HepG2 (cell line): ENCODE measurements at places on chromosomes 12 and 14. TPM values are rescaled to one million over a fixed set of nuclear protein-coding genes. Genes with fewer than 3 reads are reported as not detected.

BCL11B gene
- not detected in 2 replicates for total RNA-seq

GLT1D1 gene
- total RNA-seq = 0.09 TPM in 1 of 2 replicates, not detected in the other

SRP54 gene
- total RNA-seq = 207 and 297 TPM in 2 replicates

SLC4A8 gene
- total RNA-seq = 0.07 TPM in 1 of 2 replicates, not detected in the other

DDX54 gene
- 45.1 and 59.7 TPM in 2 replicates for total RNA-seq

EXOC3L4 gene
- 11.3 and 27.0 TPM in 2 replicates for total RNA-seq

ABCD2 gene
- not detected in 2 replicates for total RNA-seq

HOXC5 gene
- not detected in 2 replicates for total RNA-seq

DNA sequence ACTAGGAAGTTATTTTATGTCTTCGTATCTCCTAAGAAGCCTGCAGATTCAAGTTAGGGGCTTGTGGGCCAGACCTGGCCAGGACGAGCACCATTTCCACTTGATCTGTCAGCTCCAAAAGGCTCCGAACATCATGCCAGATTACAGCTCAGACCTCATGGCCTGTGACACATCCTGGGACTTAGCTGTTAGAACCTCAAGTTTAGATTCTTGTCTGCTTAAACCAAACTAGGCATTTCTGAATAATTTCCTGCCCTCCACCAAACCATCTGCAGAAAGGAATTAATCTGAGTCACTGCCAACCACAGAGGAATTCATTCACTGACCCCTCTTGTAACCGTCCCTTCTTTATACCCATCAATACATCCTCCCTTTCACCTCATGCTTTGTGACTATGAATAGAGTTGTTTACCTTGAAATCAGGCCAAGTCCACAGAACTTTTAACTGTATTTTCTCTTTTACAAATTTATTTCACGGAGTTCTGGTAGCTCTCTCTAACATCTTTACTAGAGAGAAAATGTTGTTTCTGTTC, 120.3 kb downstream of the FBXL14 start:
- DNase-seq = peak; percentile 20

DNA sequence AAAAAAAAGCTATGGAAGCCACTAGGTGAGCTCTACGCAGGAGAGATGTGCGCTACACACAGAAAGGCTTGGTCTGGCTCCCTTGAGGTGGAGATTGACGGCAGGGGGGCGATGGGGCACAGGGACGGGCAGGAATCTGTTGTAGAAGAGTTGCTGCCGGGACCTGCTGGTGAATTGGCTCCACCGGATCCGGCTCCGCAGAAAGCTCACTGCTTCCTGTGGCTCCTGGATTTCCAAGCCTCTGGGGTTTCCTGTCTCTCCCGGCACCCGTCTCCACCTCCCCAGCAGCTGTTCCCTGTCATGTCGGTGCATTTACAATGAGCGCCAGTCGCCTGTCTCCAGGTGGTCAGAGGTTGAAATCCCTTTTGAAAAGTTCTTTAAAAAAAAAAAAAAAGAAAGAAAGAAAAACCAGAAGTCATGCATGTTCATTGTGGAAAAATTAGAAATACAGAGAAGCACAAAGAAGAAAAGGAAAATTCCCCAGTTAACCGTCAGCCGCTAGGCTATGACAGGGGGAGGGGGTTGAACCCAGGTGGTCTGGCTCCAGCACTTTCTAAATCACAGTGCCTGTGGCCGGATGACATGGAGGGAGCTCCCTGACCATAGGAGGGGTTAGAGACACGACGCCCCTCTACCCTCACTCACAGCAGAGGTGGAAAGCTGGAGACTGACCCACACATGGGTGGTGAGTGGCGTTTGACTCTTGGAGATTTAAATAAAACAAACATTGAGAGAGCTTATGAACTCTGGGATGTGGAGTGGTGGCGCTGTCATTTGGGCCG, 20.8 kb downstream of the FAM222A start:
- DNase-seq = no peak

- DNase-seq = no peak
Observed at GRCh38 chr12:6631549-6631961, 4.2 kb downstream of the LPAR5 start.

DNA sequence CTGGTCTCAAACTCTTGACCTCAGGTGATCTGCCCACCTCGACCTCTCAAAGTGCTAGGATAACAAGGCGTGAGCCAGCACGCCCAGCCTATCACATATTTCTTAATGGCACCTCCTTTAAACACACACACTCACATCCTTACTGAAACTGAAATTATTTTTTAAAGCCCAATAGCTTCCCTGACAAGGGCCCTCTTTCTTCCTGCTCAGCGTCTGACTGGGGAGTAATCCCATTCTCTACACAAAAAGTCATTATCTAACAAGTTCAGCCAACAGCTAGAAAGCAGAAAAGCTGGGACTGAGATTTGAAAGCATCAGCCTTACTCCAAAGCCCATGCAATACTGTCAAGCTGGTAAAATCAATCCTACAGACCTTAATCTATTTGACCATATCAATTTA, 10.0 kb upstream of the AICDA start:
- no peak for DNase-seq

DNA sequence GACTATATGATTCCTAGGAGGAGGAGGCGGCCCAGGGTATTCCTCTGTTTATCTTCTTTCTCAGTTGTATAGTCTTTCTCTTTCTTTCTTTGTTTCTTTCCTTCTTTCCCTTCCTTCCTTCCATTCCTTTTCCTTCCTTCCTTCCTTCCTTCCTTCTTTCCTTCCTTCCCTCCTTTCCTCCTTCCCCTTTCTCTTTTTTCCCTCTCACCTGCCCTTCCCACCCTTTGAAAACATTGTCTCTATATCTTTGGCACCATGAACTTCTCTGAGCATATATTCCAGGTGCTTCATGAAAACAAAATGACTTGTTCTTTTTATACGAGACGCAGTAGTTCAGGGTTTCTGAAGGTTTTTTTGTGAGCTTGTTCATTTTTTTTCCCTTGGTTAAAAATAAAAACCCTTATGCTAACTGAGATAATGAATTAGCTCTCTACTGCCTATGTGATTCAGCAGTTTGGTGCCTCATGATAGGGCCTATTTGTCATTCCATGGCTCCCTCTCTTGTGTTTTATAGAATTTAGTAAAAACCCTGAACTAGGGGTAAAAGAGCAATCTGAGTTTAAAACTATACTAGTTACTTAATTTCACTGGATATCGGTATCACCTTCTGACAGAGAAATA, 3.2 kb upstream of the TESPA1 start:
- no peak for DNase-seq

- no peak for DNase-seq
Observed at GRCh38 chr12:53290661-53291060, 4.7 kb upstream of the PFDN5 start.

GRCh38 chr12:3218228-3219171, 141.3 kb downstream of the TSPAN9 start:
- DNase-seq = no peak

DNA sequence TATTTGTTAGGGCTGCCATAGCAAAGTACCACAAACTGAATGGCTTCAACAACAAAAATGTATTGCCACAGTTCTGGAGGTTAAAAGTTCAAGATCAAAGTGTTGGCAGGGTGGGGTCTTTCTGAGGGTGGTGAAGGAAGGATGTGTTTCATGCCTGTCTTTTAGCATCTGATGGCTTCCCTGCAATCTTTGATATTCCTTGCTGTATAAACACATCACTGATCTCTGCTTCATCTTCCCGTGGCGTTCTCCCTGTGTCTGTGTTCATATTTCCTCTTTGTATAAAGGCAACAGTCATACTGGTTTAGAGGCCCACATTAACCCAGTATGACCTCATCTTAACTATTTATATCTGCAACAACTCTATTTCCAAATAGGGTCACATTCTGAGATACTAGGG, 167.5 kb downstream of the BTG1 start:
- no peak for DNase-seq

DNA sequence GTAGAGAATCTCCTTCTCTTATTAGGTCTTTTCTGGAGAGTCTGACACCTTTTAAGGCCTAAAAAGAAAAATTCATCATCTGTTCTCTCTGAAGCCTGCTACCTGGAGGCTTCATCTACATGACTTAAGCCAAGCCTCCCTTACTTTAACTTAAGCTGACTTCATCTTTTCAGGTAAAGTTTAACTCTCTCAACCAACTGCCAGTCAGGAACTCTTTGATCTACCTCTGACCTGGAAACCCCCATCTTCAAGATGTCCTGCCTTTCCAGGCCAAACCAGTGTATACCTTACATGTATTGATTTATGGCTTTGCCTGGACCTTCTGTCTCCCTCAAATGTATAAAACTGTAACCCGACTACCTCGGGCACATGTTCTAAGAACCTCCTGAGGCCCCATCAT, 17.5 kb downstream of the GSTZ1 start:
- no peak for DNase-seq

GRCh38 chr12:109744986-109745942, 31.6 kb downstream of the FAM222A start:
- no peak for DNase-seq

DNA sequence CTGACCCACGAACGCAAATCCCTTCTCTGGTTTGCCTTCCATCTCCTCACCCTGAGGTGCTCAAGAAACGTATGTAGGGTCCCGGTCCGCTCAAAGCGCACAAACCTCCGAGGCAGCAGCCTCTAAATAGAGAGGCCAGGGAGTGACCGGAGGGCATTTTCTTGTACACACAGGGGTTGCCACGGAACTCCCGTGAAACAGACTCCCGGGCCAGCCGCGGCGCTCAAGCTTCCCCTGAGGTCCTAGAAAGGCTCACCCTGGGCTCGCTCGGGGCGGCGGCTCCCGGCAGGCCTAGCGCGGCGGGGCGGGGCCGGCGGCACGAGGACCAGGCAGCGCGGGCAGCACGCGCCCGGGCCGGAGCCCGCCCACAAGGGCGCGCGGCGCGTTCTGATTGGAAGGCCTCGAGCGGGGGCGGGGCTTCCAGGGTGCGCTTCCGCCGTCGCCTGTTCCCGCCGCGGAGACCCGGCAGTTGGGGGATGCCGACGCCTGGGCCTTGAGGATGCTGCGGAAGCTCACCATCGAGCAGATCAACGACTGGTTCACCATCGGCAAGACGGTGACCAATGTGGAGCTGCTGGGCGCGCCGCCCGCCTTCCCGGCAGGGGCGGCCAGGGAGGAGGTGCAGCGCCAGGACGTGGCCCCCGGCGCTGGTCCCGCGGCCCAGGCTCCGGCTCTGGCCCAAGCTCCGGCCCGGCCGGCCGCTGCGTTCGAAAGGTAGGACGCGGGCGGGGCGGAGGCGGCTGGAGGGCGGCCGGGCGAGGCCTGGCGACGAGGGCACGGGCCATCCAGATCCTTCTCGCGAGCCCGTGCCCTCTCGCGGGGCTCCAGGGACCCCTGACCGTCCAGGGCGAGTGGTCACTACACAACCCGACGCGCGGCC, at the start of gene TDRD9:
TSS of gene TDRD9 (plus strand) at position 446 of the 880 bp plus-strand sequence. CDS start at position 500, 54 bp downstream.
- no peak for DNase-seq

DNA sequence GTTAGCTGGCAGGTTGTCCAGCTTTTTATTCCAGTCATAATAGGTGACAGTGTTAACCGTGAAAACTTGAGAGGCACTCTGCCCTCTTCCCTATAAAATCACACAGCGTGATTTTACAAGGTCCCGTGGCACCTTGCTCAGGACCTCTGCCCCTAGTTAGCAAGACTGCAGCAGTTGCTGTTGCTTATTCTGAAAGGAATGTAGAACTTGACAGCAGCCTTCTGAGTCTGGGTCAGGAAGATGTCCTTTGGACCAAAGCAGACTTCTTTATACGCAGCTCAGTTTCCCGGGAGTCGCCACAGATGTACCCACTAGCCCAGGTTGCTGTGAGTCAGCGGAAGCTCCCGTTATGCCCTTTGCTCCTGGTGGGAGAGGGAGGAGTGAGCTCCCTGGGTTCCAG, 13.2 kb downstream of the PRKAB1 start:
- DNase-seq = peak; percentile 41

DNA sequence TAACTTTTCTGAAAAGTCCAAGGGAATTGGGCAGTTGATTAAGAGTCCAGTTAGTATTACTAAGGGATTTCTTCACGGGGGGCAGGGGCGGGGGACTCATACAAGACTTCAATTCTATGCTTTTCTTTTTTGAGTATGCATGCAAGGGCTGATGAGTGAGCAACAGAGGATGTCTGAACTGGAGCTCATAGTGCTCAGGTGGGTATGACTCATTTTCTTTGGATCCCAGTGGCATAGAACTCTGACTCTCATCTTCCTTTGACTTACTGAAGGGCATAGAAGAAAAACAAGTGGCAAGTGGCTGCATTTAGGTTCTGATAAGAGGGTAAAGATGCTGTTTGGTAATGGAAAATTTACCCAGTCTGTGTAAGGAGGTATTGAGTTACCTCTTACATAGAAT, 749.2 kb downstream of the NOVA1 start:
- DNase-seq = no peak

- DNase-seq = no peak
Observed at GRCh38 chr12:82852529-82852928, 165.8 kb downstream of the TMTC2 start.

- no peak for DNase-seq
Observed at GRCh38 chr14:95189367-95190132, 32.2 kb upstream of the DICER1 start.

DNA sequence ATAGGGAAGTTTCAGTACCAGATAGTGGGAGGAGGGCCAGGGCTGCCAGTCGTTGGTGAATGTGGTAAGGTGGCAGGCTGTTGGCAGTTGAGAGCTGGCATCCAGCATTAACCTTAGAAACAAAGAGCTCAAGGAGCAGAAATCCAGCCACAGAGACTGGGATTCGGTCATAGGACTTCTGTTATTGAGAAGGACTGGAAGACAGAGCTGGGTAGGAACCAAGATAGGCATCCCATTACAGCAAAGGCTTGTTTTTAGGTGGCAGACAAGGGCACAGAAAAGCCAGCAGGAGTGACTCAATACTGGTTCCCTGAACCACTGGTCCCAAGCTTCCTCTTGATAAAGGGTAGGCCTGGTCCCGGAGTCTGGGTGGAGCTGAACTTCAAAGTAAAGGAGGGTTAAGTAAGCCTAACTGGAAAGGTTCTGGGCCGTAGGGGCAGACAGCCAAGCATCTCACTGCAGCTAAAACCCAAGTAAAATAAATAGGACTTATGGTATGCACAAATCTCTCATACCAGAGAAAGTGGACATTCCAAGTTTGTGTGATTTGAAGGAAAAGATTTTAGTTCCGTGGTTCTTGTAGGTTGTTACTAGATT, 147.9 kb downstream of the ETV6 start:
- peak; percentile 28 for DNase-seq
